ENCODE measurements at places on chromosomes 3 and 15.

DNA sequence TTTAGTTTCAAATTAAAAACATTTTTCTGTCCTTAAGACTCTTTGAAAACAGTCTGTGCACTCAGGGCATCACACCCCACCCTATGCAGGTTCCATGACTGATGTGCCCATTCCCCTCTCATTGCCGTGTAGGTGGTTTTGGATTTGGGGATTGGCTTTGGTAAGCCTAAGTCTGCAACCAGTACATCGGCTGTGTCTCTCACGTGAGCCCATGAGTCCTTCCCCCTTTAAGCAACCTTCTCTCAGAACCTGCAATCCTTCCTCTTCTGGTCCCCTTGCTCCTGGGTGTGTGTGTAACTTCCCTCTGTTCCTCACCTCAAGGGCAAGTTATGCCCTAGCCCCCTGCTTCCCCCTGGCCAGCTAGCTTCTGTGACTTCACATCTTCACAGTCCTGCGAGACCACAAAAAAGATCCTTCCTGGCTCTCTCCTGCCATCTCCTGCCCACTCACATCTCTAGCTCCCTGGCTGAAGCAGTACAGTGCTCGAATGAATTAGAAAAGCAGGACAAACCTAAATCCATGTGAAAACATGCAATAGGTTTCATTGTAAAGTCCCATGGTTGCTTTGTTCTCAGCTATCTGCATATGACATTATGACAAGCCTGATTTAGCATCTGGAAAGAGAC is 126.7 kb downstream of the UACA start:
- DNase-seq = no peak

DNA sequence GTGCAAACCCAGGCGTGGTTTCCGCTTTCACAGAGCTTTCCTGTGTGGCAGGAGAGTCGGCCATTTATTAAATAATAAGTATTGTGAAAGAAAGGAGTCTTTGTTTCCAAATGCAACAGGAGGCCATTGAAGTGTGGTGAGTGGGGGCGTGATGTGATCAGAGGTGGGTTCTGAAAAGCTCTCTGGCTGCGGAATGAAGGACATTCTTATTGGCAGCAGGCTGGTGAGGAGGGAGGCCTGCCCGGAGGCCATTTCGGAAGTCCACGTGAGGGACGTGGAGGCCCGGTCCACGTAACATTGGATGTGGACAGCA is 11.1 kb downstream of the ARNT2 start:
- DNase-seq = no peak

- DNase-seq = no peak
Measured at GRCh38 chr15:96093063-96093462, 237.4 kb upstream of the NR2F2 start.

DNA sequence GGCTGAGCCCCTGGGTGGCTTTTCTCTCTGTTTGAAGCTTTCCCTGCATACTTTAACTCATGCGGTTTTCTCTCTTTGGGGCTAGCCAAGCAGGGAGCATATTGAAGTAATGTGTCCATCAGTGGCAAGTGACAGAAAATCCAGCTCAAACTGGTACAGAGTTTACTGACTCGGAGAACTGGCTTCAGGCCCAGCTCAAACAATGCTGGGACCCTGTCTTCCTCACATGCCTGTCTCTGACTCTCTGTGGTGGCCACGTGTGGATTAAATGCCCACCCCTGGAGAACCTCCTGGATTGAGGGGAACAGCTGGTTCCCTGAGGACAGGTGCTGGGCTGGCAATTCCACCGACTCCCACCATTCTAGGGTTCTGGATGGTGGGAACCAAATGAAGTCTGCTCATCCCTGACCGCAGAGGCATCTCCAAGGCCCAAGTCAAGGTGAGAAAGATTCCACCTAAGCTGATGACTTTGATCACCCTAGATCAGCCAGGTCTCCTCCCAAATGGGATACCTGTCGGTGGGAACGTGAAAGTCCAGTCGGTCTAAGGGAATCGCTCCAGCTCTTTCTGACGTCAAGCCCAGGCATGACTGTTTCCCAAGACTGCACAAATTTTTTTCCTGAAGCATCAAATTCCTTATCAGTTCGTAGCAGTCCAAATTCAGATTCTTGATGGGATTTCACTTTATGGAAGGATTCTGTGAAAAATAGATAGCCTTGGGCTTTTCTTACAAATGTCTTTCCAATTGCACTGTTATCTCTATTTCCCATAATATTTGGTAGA is 16.3 kb upstream of the HDAC11 start:
- peak; percentile 34 for DNase-seq

Data from foreskin keratinocyte (primary cell).